ENCODE measurements at places on chromosomes 11 and 22.
A peak's percentile ranks its signal among the peaks of the same experiment; 100 is the strongest.

- no peak for DNase-seq
These were observed 22.2 kb downstream of the MORC2 start for GRCh38 chr22:30946354-30946753.

DNA sequence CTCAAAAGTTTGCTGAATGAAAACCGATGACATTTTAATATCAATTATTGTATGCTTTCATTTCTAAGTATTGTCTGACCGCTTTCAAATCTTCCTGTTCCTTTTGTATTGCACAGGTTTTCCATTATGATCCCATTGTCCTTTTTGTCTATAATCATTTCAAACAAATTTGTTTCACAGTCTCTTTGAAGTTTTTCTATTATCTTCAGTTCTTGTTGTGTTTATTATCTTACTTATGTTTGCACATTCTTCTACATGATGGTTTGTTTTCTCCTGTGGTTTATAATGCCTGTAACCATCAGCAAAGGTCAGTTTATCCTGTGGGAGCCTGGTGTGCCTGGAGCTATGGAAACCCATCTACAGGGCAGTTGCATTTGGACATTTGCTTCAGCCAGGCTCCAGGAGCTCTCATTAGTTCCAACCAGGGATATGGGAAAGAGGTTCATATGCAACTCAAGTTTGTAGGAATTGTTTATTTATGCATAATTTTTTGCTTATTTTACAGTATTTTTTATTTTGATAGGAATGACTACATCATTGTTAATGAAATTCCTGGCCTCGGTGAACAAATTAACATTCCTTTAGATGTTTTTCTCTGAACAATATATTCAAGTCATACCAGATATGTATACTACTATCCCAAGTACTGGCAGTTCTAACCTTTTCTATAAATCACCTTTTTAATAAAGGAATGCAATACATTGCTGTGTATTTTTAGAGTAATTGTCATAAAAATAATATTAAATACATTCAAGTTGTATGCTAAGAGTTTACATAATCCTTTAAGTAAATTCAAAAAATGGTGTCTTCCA lies 179.2 kb downstream of the SBF2 start:
- no peak for DNase-seq

- no peak for DNase-seq
These were observed 393.1 kb downstream of the TMEM135 start for GRCh38 chr11:87430821-87431220.

DNA sequence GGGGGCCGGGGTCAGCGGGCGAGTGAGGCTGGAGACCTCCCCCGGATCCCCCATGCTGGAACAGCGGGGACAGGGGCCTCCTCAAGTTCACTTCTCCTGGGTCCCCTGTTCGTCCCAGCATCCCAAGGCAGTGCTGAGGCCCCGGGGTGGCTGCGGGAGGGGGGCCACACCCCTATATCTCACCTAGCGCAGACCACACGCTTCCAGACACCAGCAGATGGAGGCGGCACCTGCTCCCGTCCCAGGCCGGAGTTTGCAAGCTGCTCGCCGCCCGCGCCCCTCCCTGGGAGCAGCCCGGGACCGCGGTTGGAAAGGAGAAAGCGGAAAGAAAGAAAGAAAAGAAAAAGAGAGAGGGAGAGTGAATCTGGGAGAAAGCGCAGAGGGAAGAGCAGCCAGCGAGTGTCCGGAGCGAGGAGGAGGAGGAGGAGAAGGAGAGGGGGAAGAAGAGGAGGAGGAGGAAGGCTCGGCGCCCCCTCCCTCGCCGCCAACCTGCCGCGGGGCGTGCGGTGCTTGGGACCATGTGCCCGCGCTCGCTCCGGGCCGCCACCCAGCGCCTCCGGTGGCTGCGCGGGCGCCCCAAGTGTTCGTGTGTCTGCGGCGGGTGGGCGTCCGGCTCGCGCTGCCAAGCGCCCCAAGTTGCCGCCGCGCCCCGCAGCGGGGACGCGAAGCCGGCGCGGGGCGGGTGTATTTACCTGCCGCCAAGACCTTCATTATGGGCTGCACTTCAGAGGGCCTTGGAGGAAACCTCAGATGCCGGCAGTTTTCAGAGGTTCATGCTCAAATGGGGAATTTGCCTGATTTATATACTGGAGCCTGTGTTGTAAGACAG lies at the start of gene LIF:
Gene LIF, minus strand, starts transcription at position 775 of the 829 bp plus-strand sequence. Its CDS starts 64 bp downstream, at position 711.
- DNase-seq = peak; percentile 74

- no peak for DNase-seq
These were observed 368.9 kb downstream of the SHANK2 start for GRCh38 chr11:70883323-70883940.

DNA sequence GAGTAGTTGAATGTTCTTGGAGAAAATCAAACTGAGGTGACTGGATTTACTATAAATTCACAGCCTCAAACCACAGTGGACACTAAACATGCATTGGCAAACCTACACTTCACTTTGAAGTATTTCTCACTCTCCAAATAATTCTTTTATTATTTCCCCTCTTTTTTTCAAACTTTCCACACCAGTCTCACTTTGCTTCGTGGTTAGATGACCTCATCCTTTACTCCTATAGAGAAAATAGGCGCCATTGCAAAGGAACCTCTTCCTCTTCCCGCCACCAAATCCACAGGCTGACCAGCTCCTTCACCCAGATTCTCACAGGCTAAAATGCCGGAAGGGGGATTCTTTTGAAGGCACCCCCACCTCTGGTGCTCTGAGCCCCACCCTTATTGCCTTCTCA lies 33.4 kb downstream of the HTR3A start:
- no peak for DNase-seq

GRCh38 chr11:69053546-69054396 lies 5.0 kb downstream of the TPCN2 start:
- no peak for DNase-seq

GRCh38 chr11:32983506-32983905 lies 32.2 kb upstream of the DEPDC7 start:
- no peak for DNase-seq

GRCh38 chr11:103928040-103928801 lies 108.2 kb upstream of the DDI1 start:
- no peak for DNase-seq

DNA sequence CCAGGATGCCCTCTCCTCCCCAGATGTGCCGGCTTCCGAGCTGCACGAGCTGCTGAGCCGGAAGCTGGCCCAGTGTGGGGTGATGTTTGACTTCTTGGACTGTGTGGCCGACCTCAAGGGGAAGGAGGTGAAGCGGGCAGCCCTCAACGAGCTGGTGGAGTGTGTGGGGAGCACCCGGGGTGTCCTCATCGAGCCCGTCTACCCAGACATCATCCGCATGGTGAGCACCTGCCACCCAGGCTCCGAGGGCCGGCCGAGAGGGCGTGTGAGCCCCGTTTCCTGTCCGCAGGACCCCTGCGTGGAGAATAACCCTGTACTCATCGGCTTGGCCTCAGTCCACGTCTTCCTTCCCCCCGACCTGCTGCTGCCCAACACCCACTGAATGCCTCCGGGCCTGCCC lies 2.2 kb downstream of the PPP2R5B start:
- DNase-seq = no peak

GRCh38 chr11:128188346-128189004 lies 398.9 kb downstream of the ETS1 start:
- peak; percentile 62 for DNase-seq

DNA sequence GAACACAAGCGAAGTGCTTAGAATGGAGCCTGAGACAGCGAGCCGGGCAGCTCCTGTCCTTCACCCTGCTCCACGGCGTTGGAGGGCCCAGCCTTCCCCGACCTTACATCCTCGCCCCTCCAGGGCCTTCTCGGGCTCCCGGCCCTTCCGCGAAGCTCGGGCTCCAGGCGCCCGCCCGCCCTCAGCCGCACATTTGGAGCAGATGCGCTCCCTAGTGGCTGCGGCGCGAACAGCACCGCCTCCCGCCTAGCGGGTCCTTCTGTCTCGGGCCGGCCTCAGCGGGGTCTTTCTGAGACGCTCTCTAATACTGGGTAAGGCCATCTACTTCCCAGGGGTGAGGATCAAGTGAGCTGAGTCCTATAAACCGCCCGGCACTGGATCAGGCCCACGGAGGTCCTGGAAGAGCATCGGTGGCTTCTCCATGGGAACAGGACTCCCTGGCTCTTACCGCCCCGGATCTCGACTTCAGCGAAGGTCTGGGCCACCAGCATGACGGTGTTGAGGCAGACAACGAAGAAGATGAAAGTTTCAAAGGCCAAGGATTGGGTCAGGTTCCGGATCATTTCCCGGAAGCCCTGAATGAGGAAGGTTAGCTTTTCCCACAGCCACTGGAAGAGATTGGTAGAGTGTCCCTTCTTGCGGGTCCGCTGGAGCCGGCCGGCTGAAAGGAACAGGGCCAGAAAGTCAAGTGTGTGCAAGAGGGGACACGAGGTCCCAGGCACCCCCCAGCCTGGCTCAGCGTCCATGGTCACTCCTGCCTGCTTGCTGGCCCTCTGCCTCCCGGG lies 3.7 kb downstream of the CATSPER1 start:
- peak; percentile 94 for DNase-seq

DNA sequence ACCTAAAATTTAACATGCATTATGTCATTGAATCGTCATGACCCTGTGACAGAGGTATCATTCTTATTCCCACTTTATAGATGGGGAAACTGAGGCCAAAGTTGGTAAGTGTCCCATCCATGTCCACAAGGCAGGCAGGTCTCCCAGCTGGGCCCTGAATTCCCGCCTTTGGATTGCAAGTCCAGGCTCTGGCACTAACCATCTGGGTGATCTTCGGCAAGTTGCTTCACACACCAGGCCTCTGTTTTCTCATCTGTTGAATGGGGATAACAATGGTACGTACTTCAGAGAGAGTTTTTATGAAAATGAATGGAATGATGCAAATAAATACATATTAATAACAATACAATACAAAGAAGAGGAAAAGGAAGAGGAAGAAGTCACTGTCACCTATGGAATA lies 3.4 kb downstream of the CRYBB3 start:
- DNase-seq = no peak

DNA sequence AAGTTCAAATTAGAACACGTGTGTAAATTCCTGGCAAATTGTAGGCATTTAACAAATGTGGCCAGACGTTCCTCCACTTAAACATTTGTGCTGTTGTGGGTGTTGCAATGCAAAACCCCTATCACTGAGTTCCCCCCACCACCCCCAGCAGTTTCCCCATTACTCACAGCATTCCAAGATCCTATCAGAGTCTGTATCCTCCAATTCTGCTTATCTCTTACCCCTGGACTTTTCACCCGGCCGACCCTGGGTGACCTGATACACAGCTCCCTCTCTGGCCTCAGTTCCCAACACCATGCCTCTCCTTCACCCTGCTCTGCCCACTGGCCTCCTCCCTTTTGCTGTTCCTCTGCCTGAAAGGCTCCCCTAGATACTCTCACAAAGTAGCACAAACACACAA lies 31.4 kb upstream of the AQP11 start:
- DNase-seq = no peak

- no peak for DNase-seq
These were observed 99.1 kb upstream of the CHRM4 start for GRCh38 chr11:46490666-46491065.

DNA sequence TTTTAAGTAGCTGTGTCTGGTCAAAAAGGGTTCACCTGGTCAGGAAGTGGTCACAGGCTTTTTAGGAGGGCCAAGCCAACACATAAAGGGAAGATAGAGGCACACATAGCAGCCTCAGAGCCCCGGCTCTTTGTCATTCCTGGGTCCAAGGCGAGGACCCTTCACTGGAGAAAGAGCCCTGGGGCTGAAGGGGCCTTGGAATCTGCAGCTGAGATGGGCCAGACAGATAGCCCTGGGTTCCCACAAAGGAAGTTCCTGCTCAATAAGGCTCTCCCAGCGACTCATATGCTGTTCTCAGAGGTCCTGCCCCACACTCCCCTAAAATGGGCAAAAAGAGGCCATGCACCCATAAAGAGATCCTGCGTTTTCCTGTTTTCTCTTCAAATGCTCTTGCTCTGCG lies 77.7 kb downstream of the LINC01488 start:
- no peak for DNase-seq

- DNase-seq = peak; percentile 93
These were observed 36.2 kb downstream of the TBC1D22A start for GRCh38 chr22:46798366-46799350.

GRCh38 chr11:65592858-65593517 lies 2.6 kb downstream of the KCNK7 start:
- DNase-seq = no peak

DNA sequence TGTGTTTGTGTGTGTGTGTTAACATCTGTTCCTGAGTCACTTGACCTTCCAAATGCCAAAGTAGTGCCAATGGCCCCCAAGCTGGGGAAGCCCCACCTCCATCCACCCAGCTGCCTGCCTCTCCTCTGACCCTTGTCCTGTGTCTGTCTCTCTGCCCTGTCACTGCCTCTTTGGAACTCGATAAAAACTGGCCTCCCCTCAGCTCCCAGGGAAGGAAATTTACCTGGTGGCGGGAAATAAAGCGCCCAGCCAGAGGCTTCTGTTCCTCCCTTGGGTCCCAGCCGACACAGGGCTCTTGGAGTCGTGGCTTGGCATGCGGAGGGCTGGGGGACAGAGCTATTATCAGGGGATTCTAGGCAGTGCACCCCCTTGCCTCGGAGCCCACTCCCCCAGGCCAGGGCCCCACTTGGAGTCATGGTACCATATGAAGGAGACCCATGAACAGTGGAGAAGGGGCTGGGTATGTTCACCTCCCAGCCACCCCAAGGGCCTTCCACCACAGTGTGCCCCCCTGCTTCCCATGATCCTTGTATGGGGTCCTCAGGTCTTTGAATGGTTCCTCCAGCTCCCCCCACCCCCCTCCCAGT lies 6.2 kb downstream of the KCNC1 start:
- DNase-seq = no peak

DNA sequence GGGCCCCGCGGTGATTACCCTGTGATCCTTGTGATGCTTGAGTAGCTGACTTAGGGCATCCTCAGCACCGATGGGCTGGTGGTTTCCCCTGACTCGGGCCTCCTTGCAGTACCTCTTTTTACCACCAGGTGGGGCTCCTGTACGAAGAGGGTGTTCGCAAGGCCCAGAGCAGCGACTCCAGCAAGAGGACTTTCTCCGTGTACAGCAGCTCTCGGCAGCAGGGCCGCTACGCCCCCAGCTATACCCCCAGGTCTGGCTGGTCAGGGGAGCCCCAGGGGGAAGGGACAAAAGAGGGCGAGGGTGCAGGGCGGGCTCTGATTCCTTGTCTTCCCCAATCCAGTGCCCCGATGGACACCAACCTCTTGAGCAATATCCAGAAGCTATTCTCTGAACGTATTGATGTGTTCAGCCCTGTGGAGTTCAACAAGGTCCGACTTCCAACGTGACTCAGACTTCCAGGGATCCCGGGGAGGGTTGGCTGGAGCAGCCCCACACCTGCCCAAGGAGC lies 1.3 kb upstream of the TM7SF2 start:
- peak; percentile 90 for DNase-seq

DNA sequence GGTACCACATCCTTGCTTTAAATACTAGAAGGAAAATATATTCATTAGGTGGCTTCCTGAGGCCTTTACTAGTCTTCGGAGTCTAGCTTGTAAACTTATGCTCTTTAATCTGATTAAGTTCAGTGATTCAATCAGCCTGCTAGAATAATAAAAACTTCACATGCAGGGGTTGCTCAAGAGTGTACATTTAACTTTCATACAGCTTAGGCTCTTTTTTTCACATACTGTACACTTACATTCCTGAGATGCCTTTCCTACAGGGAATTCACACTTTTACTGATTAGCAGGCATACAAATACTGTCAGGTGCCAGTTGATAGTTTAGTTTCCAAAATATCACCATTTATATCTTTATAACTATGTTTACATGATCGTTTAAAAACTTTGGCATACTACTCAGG lies 3.2 kb upstream of the ANO5 start:
- no peak for DNase-seq
